Stimulated activated CD8-positive, alpha-beta memory T cell treated with anti-CD3 and anti-CD28 coated beads, Interleukin-7, amount 100 ng/mL, for 1 hour (primary cell): ENCODE measurements at places on chromosomes 1 and 21.

DNA sequence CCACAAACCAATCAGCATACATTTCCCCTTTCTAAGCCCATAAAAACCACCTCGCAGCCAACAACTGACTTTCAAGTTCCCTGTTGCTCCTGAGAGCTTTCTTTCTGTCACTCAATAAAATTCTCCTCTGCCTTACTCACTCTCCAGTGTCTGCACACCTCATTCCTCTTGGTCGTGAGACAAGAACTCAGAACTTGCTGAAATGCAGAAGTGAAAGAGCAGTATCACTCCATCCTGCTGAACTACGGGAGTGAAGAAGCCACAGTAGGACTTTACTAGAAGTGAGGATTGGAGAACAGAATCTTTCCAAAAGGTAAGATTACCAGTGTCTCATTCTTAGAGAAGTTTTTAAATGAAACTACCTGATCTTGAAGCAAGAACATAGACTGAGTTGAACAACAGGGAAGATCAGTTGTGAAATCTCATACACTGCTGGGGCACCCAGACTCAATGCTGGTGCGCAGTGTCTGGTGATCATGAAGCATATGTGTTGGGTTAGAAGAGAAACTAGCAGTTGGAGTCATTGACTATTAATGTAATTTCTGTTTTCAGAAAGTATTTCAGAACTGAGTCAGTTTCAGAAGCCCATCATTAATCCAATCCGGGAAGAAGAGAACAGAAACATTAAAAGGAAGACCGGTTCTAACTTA is 726.9 kb upstream of the TMPRSS15 start:
- no peak for DNase-seq

DNA sequence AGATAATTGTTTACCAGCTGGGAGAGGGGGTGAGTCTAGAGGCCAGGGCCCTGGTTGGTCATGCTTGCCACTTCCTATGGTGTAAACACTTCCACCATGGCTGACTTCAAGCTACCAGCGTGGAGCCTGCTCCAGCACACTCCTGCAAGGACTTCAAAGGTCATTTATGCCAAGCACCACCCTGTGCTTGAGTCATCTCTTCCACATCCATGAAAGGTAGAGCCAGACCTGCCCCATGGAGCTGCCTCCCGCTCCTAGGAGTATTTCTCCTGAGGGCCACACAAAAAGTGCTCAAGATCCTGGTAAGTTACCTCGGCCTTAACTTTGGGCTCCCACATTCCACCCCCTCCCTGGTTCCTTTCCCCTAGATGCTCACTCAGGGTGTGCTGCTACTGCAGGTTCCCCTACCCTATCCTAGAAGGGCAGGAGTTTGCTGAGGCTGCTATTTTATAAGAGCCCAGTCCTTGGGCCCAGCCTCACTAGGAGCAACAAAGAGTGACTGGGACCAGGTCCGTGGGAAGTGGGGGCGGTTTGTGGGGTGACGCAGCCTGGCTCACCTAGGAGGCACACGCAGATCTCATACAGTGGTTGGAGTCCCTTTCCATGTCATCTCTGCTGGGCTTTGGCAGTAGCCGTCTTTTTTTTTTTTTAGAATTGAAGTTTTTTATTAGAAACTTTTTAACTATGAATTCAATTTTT is 2.4 kb downstream of the RAB7B start:
- DNase-seq = no peak

DNA sequence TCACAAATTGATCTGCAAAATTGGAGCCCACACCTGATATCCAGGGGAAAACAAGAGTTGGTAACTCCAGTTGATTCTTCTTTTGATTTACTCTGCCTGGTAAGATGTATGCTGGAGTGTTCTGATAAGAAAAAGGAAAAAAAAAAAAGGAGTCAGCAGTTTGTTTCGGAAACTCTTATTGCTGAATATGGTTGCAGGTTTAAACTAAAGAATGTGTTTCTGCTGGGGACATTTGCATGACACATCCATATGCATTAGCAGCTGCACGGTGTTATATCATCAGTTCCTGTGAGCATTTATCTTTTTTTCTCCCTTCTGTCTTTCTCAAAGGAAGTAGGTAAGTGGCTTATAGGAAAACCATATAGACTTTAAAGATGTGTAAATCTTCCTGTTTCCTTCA is 418.5 kb upstream of the ESRRG start:
- DNase-seq = no peak

GRCh38 chr1:16021681-16022080 is at the start of gene CLCNKA:
Gene CLCNKA (plus strand): TSS chr1:16022036. CDS start chr1:16022620, 584 bp downstream.
- DNase-seq = no peak

- DNase-seq = no peak
Measured at GRCh38 chr21:17690078-17690494, 77.4 kb upstream of the BTG3 start.

DNA sequence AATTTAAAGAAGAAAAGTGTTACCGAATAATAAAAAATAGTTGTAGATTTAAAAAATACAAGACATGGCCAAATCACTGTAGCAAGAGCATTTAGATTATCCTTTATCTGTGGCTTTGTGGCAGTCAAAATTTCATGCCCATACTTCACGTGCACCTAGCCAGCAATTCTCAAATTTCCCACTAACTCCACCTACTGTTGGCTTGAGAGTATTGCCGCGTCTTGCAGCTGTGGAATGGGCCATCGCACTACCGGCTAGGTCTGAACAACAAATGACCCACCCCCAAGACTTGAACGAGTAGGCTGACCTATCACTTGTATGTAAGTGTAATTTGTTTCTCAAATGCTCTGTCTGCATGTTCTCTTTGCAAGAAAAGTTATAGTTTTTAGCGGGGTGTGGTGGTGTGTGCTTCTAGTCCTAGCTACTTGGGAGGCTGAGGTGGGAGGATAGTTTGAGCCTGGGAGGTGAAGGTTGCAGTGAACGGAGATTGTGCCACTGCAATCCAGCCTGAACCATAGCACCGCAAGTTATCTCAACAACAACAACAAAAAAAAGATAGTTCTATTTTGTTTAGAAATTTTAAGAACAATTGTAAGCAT is 4.1 kb downstream of the KRTAP13-4 start:
- DNase-seq = no peak

- no peak for DNase-seq
Measured at GRCh38 chr1:100065183-100065968, 67.4 kb downstream of the SASS6 start.

DNA sequence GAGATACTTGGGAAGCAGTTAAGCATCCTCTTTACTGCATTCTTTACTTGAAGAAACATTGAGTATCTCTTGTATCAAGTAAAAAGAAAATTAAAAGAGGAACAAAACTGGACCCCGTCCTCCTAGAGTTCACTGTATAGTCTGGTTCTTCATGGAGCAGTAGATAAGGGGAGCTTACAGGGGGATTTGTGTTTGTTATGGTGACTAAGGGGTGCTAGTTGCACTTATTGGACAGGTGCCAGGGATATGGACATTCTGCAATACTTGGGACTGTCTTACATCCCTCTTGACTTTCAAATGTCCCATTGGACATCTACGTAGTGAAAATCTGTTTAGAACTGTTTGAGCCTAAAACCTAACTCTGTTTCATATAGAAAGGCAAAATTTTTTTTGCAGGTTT is 67.2 kb downstream of the ALG14 start:
- DNase-seq = no peak

GRCh38 chr1:150187560-150187931 is 37.8 kb downstream of the PLEKHO1 start:
- DNase-seq = no peak

GRCh38 chr1:3827813-3828307 is 29.2 kb downstream of the CEP104 start:
- no peak for DNase-seq

- DNase-seq = no peak
Measured at GRCh38 chr21:26374817-26375216, 198.3 kb downstream of the CYYR1 start.

- no peak for DNase-seq
Measured at GRCh38 chr1:52544665-52545525, 8.0 kb downstream of the TUT4 start.

- no peak for DNase-seq
Measured at GRCh38 chr1:154695985-154696384, 88.0 kb upstream of the ADAR start.

- no peak for DNase-seq
Measured at GRCh38 chr1:58290685-58291372, 255.7 kb downstream of the OMA1 start.

GRCh38 chr1:157238585-157238984 is 100.4 kb upstream of the ETV3 start:
- DNase-seq = no peak

DNA sequence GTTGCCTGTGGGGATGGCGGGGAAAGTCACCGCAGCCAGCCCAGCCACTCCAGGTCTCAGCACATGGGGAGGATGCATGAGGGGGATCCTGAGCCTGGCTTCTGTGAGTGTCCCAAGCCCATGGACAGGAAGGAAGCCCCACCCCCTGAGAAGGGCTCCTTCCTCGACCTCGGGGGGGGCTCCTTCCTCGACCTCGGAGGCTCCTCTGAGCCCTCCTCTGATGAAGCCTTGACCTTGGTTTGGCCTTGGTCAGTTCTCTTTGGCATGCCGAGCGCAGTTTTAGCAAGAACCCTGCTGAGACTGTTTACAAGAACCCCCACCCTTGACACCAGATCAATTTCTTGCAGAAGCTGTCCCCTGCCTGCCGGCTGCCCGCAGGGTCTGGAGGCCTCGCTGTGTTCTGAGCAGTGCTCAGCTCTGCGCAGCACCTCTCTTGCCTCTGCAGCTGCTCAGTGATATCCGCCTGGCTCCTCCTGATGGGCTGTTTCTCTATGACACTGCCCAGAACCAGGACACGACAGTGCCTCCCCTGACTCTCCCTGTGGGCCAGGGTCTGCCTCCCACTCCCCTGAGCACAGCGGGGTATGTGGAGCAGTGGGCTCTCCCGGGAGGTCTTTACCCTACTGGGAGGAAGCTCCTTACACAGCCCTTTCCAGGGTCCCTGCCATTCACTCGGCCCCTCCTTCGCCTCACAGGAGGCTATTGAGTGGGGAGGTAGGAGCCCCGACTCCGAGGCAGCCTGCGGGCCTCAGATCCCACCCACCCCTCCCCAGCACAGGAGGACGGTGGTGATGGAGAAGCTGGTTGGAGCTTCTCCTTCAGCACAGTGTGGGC is 15.4 kb downstream of the ACTRT2 start:
- DNase-seq = no peak
